NCI-H2081 treated with DMSO at 0.1 percent for 48 hours (cell line): ENCODE measurements at places on chromosomes 12 and 14.
A peak's percentile ranks its signal among the peaks of the same experiment; 100 is the strongest.

DNA sequence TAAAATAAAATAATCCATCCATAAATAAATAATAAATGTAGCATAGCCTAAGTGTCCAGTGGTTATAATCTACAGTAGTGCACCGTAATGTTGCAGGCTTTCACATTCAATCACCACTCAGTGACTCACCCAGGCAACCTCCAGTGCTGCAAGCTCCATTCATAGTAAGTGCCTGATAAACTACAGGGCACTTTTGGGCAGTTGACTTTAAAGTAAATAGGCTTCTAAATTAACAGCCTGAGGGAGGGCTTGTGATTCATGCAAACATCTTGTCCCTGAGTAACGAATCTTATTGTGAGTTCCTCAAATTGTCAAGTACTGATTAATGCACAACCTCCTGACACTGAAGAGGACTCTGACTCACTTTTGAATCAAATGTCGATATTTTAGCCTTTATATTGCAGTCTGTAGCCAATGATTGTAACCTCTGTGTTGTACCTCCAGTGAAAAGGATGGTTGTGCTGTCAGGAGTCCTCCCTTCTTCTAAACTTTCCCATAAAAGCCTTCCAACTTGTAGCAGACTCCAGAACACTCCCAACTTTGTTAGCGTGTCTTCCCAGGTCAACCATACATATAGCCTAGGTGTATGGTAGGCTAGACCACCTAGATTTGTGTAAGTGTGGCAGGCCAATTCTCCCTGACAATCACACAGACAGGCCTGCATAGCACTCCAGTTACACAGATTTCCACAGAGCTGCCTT is 55.0 kb upstream of the BICD1 start:
- no peak for DNase-seq

GRCh38 chr12:78439666-78440065 is 424.9 kb upstream of the SYT1 start:
- DNase-seq: no peak

- DNase-seq: peak; percentile 12
Observed at GRCh38 chr12:16037533-16037932, 126.4 kb downstream of the DERA start.

DNA sequence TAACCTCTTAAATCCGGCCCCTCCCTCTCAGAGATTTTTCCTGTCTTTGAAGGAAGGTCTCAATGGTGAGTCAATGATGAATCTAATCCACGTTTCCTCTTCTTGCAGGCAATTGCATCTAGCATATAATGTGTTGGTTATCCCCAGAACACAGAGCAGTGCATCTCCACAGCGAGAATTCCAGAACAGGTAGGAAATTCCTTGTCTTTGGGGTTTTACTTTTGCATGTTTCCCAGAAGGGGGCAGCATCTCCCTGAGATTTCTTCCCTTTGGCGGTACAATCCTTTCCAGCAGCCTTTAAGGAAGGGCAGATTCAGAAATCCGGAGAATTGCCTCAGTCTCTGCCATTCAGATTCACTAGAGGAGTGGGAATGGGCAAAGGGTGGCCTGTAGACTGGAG is 128.0 kb downstream of the KCNA5 start:
- no peak for DNase-seq

DNA sequence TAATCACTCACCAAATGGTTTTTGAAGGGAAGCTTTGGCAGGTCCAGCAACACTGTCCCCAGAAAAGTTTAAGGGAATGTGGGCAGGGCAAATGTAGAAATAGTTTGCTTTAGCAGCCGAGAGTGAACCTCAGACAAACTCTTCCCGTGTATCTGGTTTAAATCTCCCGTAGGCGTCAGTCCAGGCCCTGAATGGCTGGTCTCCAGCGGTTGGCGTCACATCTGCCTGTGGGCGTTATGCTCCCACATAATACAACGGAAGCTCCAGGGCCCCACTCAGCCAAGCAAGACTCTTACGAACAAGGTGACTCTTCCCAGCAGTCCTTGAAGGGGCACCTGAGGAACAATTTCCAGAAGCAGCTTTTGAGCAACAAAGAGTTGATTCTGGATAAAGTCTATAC is 942 bp downstream of the ZC2HC1C start:
- no peak for DNase-seq

- DNase-seq: no peak
Observed at GRCh38 chr12:108151533-108152169, 22.6 kb downstream of the WSCD2 start.

DNA sequence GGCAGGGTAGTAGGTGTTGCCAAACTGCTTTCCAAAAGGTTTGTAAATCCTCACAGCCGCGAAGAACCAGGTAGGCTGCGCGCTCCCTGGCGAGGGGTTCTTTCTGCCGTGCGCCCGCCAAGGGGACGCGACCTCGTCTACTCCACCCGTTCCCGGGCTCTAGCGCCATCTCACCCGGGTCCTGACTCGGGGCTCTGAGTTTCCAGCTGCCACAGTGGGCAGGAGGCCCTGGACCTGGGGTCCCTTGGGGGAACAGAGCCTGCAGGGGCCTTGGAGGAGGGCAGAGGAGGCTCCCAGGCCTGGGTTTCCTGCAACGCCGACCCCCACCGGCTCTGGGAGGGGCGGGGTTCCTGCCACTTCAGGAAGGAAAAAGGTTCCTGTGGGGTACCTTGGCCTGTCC is 706 bp downstream of the ANHX start:
- no peak for DNase-seq

- DNase-seq: no peak
Observed at GRCh38 chr14:34833549-34834523, 41.3 kb downstream of the BAZ1A start.

- DNase-seq: no peak
Observed at GRCh38 chr14:75913183-75913582, 68.6 kb downstream of the TGFB3 start.

- DNase-seq: no peak
Observed at GRCh38 chr14:102893452-102893851, 29.0 kb upstream of the AMN start.

DNA sequence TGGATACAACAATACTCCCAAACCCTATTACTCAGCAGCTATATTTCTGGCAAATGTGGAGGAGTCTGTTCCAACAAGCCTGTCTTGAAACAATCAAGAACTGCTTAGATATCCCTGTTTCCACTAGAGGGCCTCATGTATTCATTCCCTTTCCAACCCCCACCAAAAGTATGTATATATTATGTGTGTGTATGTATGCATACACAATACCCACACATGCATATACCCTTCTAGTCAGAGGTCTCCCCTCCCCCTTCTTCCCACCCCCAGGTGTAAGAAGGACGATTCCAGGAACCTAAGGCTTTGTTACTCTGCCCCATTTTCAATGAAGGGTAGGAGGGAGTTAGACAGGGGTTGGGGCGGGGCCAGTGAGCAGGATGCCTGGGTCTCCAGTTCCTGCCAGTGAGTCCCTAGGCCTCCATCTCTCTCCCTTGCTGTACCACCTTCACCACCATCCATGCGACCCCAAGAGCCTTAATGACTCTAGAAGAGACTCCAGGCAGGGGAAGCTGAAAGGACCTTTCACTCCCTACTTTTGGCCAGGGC is at the start of gene DGKA:
Gene DGKA (plus strand): TSS at position 392 of the 546 bp plus-strand sequence. CDS start 5,342 bp downstream, outside the sequence.
- DNase-seq: peak; percentile 19

- DNase-seq: no peak
Observed at GRCh38 chr12:100490056-100490455, 16.4 kb downstream of the NR1H4 start.

- DNase-seq: no peak
Observed at GRCh38 chr14:74524076-74524811, 30.7 kb downstream of the ISCA2 start.

DNA sequence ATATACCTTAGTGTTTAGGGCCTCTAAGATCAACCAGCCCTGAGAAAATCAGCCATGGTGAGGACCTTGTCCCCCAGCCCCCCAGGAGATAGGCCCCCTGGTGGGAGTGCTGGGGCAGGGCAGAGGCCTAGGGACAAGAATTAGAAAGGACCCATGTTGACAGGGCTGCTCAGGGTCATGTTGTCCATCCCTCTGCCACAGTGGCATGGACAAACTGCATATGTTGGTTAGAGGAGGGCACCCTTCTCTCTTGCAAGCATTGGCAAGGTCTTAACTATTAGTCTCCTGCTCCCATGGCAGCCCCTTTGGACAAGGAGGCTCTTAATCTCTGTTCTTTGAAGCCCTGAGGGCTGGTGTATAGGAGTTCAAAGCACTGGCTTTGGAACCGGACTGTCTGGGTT is 755 bp upstream of the PTPN6 start:
- DNase-seq: no peak

DNA sequence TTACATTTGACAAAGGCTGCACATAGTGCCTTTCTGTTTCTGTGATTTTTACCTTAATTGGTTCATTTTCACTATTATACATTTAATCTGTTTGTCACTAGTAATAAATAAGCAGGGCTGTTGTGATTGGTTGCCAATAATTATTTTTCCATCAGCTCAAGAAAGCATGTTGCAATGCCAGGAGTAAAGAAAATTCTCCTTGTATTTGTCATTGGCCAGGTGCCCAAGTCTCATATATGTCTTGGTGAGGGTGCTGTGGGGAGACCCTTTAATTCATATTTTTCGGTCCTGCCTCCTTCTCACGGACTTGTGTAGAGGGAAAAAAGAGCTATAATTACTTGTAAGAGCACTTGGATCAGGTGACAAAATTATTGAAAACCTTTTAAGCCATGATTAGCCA is 108.0 kb downstream of the KITLG start:
- no peak for DNase-seq

- no peak for DNase-seq
Observed at GRCh38 chr14:74979442-74980397, 23.0 kb upstream of the EIF2B2 start.

GRCh38 chr12:6698352-6699046 is 2.1 kb downstream of the PIANP start:
- DNase-seq: no peak

DNA sequence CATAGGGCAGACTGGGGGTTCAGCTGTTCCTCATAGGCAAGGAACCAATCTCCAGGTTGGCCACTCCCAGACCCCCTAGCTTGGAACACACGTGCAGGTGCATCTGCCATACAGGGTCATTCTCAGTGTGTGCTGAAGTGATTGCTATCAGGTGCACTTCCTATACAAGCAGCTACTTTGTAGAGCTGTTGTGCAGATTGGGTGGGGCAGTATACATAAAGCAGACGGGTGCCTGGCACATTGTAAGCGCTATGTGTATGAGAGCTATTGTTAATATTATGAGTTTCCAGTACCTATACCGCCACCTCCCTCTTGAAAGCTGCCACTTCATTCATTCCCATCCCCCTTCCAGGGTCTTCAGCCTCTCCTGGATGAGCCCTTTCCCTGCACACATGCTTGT is 17.3 kb downstream of the IRF2BPL start:
- no peak for DNase-seq

- DNase-seq: peak; percentile 51
Observed at GRCh38 chr14:75310295-75311111, 31.9 kb downstream of the FOS start.

- DNase-seq: no peak
Observed at GRCh38 chr14:71021347-71022011, 114.2 kb downstream of the PCNX1 start.

DNA sequence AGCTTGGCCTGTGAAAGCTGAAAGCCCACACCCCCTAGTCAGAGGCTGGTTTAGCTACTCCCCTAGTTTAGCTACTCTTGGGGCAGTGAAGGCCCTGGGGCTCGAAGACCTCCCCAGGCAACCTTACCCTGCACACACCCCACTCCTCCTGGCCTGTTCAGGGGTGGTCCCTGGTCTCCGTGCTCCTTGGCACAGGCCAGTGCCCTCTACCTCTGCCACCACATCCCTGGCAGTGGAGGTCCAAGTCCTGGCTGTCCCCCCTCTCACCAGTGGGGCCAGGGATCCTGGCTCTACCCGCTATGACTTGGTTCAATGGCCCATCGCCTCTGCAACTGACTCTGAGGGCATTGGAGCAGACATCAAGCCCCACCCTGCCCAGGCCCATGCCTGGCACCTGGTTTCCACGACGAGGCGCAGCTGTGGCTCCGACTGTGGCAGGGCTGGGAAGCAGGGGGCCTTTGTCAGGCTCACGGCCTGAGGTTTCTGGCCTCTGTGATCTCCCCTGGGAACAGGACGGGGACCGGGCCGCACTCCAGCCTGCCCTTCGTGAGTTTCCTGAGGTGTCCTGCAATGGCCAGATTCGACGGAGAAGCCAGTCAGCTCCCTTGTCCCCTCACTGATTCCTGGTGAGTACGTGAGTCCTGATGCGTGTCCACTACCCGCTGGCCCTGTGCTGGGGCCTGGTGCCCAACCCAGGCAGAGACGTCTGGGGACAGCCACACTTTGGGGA is 5.7 kb downstream of the TMEM121 start:
- no peak for DNase-seq

DNA sequence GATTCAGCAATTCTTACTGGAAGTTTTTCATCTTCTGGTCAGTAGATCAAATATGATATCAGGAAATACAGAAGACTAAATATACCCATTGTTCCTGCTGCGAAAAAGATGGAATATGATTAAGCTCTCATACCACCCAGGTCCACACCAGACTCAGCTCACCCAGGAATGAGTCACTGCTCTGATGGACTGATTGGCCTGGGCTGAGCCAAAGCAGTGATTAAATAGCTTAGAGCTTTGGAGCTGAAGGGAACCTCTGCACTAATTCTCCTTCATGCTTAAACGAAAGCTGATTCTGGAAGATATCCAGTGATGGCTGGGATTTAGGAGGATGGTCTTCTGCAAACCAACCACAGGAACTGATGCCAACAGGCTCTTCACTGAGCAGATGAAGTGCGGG is 62.0 kb upstream of the SYT1 start:
- no peak for DNase-seq

- no peak for DNase-seq
Observed at GRCh38 chr12:67315661-67316060, 46.5 kb downstream of the CAND1 start.

DNA sequence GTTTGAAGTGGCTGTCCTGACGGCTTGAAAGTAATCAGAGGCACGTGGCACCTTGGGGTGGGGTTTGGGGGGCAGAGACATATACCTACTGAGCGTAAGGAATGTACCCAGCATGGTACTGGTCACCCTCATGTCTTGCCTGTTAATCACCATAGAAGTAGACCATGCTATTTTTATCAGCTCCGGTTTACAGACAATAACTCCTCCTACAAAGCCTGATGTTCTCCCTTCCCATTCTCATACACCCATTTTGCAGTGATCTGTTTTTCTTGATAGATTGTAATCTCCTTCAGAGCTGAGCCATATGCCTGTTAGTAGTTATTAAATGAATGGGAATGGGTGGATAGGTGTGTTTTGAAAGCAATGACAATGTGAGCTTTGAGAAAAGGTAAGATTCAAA is 10.5 kb downstream of the EVL start:
- DNase-seq: no peak

DNA sequence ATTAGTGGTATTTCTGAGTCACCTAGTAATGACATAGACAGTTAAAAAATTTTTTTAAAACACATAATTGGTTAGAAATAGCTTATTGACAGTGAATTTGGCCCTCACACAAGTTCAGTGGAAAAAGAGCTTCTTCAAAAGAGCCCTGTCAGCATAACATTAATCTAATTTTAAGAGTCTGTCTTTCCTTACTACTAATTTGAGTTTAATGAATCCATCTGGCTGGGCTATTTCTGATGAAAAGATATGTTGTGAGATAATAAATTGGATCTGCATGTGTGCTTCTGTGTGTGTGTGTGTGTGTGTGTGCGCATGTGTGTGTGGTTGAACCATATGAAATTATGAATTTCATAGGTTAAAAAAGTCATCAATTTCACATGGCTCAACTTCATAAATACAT is 1045.2 kb downstream of the FLRT2 start:
- no peak for DNase-seq
